ENCODE measurements at places on chromosomes 6 and 20.

DNA sequence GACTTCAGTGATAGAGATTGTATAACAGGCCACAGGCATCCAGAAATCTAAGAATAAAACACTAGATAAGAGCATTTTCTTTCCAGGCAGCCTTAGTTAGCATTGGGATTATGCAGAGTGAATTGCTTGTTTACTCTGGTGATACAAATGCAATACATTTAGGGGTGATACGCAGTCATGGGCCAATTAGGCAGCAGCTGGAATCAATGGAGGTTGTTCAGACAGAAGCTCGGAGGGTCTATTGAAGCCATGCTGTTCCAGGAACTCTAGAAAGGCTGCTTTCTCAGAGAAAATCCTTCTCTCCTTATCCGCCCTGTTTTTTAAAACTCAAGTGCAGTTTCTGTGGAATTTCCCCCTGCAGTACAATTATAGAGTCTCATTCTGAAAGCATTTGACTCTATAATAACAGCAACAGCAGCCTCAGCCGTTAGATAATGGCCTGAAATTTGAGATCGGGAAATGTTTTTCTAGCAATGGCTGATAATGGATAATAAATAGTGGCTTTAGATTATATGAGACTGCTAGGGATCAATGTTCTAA, 364.3 kb upstream of the HS3ST5 start:
- DNase-seq: no peak

GRCh38 chr6:148138573-148138972, 204.1 kb upstream of the SASH1 start:
- no peak for DNase-seq

GRCh38 chr20:33604084-33604990, 57.8 kb upstream of the C20orf144 start:
- no peak for DNase-seq

GRCh38 chr20:63622732-63623131, 4.2 kb downstream of the GMEB2 start:
- DNase-seq: no peak

DNA sequence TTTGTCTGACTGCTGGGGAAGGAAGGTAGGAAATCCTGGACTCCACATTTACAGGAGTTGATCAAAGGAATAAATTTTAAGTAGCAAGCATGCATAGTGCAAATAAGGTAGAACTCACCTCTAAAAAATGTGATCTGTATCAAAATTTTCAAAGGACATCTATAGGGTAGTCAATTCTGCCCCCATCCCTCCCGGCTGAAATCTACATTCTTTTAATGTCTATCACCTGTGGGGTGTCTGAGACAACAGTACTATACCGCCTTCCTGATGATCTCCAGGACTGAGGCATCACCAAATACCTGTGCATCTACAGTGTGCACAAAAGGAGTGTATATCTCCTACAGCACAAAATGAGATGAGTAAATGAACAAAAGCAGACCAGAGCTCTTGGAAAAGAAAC, 19.9 kb downstream of the CPNE1 start:
- DNase-seq: no peak

DNA sequence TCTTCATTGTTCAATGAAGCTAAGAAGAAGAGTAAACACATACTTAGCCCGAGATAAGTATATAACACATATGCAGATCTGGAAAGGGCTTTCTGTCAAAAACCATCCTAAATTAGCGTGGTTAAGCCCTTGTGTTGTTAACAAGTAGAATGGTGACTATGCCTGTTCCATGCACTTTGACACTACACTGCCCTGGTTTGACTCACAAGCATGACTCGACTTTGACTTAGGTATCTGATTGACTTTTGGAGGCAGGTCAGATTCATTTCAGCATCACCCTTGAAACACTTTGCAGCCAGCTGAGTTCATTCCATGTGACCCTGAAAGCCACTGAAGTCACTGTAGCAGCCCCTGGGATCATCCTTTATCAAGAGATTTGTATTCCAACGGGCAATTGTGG, 239.8 kb downstream of the TBX18 start:
- DNase-seq: no peak

DNA sequence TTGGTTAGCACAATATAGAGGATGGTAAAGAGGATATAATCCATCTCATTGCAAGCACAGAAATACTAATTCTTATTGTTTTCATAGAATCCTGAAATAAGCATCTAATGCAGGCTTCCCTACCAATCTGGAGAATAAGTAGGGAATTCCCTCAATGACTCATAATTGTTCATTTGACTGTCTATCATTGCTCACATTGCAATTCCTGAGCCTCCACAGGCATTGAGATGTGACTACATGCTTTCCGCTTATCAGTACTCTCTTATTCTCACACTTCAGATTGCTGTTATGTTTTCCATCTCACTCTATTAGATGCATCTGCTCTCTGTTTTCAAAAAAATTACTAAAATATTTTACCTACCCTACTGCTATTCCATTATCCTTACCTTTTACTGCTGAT, 216.2 kb upstream of the PRSS16 start:
- no peak for DNase-seq

GRCh38 chr6:38915205-38915925, 133.2 kb upstream of the GLP1R start:
- DNase-seq: no peak

GRCh38 chr6:155996151-155996550, 540.5 kb upstream of the NOX3 start:
- DNase-seq: no peak

DNA sequence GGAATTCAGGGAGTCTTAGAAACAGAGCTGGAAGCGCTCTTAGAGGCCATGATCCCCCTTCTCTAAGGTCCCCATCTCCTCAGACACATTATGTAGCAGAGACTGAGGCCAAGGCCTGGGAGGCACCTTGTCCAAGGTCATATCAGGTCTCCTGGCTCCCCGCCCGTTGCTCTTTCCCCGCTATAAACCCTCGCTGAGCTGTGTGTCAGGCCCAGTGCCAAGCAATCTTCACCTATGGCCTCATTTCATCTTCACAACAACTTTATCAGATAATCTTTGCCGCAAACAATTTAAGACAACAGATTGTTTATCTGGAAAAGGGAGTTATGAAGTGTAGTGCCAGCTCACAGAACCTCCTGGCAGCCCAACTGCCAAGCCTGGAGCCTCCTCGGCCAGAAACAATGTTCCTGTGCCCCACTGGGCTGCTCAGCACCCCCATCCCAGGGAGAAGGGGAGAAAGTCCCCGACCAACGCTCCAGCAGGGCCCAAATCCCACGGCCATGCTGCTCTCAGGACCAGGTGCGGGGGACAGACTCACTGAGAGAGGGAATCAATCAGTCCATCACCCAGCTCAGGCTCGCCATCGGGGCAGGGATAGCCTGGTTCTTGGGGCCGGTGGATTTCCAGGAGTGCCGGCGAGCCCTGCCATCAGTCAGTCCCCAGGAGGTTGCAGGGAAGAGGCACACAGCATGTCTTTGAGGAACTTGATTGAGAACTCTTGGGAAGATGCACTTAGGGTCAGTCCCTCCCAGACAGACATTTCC, 16.9 kb upstream of the FANCE start:
- no peak for DNase-seq

DNA sequence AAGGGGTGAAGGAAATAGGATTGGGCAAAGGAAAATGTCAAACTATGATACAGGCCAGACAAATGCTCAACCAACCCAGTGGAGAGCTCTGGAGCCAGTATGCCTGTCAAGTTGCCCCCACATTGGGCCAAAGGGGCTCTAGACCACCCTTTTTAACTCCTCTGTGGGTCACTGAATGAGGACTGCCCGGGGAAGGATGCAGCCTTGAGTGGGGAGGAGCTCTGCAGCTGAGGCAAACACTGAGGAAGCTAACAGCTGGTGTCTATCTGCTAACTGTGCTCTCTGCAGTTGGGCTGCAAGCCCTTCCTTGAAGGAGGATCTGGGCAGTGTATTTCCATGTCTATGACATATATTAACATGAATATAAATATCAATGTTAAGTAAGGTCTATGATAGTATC, 98.4 kb upstream of the PRSS16 start:
- no peak for DNase-seq

GRCh38 chr6:132275066-132275970, 126.0 kb downstream of the MOXD1 start:
- DNase-seq: no peak

DNA sequence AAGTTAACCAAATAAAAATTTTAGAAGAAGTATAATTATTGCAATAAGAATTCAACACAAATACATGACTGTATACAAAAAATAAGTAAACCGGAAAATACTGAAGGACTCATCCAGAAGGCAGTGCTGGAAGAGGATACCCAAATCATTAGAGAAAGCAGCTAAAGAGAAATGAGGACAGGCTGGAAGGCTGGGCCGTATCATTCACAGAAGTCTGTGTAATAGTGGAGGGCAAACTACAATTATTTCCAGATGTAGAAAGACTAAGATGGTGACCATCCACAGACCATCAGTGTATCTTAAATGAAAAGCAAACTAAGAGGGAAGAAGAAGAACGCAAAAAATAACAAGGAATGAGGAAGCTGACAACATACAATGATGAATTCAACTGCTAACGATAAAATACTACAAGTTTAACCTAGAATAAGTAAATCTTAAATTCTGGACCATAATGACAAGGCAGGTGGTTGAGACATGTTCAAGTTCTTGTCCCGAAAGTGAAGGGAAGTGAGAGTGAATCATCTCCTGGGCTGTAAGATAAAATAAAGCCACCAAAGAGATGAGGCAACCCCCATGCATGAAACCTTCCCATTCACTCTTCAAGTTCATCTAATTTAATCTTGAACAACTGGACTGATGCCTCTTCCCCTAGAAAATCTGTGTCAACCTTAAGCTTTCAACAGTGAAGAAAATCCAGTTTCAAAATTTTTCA, 71.5 kb downstream of the SLC23A2 start:
- DNase-seq: no peak

GRCh38 chr6:106149472-106150069, 63.4 kb downstream of the PRDM1 start:
- DNase-seq: no peak

DNA sequence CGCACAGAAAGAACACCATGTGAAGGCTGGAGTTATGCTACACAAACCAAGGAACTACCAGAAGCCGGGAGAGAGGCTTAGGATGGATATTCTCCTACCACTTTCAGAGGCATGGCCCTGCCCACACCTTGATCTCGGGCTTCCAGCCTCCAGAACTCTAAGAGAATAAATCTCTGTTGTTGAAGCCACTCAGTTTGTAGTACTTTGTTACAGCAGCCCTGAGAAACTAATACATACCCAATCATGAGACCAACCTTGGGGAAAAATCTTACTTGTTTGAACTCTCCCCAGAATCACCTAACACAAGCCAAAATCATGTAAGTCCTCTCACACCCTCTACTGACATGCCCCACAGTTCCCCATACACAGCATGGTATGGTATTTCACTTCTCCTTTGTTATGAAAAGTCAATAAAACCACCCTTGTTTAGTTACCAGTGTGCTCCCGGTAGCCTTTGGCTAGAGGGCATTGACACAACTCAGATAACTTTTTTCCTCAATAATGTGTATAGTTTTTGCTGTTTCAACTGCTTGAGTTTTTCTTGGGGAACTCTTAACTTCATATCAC, 40.7 kb upstream of the SLC2A12 start:
- DNase-seq: no peak

- DNase-seq: no peak
Measured at GRCh38 chr6:44642870-44643522, 255.5 kb downstream of the CDC5L start.

DNA sequence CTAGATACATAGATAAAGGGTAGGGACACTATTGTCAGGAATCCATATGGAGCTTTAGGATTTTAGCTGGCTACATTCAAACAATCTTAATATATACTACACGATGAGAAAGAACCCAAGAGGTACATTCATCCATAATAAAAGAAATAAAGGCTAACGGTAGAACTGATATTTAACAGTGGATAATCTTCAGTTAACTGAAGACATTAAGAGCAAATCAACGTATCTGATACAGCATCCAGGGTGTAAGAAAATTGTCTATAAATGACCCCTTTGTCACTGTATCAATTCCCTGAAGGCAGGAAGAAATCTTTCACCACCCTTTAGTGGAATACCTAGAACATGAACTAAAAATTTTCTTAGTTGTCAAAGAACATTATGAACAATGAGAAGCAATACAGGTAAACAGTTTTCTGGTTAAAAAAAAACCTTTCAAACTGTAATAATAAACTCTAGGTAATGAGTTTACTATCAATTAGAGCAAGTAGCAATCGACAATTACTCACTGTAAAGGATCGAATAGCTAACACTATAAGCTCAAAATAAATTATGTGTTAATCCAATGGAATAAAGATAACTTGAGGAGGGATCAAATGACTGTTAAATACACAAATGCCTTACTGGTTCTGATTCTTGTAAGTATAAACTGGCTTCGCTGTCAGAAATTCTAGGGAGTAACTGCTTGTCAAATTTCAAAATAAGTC, 11.8 kb downstream of the ROMO1 start:
- DNase-seq: no peak

- DNase-seq: no peak
Measured at GRCh38 chr6:150470960-150471665, 102.3 kb downstream of the IYD start.

DNA sequence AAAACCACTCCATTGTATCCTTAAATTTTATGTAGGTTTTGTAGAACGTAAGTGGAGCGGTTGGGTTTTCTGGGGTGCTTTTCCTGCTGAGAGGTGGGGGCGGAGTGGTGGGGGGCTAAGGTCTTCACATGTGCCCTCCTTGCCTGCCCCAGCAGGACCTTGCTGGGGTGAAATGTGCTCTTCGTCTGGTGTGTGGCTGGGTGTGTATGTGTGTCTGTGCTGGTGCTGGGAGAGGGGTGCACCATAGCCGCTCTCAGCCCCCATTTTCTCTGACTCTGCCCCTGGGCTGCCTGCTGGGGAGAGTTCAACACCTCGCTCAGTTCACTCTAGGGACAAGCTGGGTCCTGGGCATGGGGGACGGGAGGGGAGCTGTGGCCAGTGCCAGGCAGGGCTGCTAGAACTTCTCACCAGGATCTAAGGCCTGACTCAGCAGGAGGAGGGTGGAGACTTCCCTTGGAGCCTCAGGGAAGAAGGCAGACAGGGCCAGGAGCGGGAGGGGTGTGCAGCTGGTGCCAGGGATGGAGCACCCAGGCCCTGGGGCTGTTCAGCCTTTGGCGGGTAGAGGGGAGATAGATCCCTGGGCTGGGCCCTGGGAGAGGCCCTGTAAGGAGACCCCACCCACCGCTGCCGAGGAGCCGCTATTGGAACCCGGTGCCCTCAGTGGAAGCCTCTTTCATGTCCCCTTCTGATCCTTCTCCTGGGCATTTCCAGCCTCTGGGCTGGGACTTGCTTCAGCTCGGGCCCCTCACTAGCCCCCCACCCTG, 4.8 kb downstream of the SOX18 start:
- no peak for DNase-seq

- no peak for DNase-seq
Measured at GRCh38 chr6:96157018-96157565, 141.3 kb downstream of the FUT9 start.

DNA sequence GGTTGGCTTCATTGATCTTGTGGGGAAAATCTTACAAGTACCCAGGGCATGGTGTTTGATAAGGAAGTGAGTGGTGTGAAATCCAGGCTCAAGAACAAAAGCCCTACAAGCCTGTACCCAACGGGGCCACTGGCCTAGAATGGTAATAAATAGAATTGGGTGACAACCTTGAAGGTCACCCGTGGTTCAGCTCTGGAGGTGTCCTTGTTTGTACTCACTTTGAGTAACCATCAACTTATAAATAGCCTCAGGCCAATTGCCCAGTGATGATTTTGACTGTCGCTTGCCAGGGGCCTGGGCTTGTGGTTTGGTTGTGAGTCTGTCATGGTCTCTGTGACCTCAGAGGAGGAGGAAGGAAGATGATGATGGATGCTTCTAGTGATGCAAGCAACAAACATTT, 87.8 kb downstream of the PHACTR3 start:
- DNase-seq: no peak

GRCh38 chr6:125612345-125612846, 137.0 kb upstream of the HEY2 start:
- no peak for DNase-seq

- no peak for DNase-seq
Measured at GRCh38 chr6:47484616-47485015, 7.0 kb downstream of the CD2AP start.
